ENCODE measurements at places on chromosomes 2 and 18. TPM values are rescaled to one million over a fixed set of nuclear protein-coding genes. Genes with fewer than 3 reads are reported as not detected.

DNA sequence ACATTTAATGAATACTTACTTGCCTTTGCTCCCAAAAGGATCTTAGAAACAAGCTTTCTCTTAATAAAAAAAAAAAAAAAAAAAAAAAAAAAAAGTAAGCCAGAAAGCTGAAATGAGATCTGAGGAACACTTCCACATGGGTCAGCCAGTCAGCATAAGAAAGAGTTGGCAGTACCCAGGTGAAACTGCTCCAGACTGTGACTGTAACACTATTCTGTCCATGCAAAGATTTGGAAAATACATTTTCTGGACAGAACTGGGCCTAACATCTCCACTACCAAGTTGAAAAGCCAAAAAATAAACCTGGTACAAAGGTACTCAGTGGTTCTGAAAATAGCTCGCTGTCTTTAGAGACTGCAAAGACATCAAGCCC is 135.7 kb downstream of the THADA start:
- DNase-seq: no peak

DNA sequence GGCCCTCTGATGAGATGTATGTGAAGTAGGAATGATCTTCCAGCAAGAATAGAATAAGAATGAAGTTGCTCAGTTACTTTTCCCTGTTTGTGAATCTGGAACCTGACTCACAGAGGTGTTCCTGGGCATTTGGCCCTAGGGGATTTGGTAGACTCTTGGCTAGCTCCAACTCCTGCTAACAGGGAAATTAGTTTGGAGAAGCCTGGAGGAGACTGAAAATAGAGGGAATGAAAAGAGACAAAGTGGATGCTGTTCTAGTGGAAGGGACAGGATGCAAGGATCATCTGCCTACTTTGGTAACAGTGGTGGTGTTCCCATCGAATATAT is 19.6 kb downstream of the TMEM17 start:
- DNase-seq: no peak

GRCh38 chr2:60267122-60267521 is 286.3 kb downstream of the BCL11A start:
- no peak for DNase-seq

Gene PASK
- 12.7 TPM for total RNA-seq
